ENCODE measurements at places on chromosomes 5 and 9. TPM values are rescaled to one million over a fixed set of nuclear protein-coding genes. Genes with fewer than 3 reads are reported as not detected.

The OBP2B gene
- not detected for polyA plus RNA-seq

- DNase-seq, result no peak
Measured at GRCh38 chr5:125551246-125551645, 804.8 kb upstream of the ZNF608 start.

- peak; percentile 10 for DNase-seq
Measured at GRCh38 chr5:170863646-170864045, 1.8 kb downstream of the RANBP17 start.

- peak; percentile 84 for DNase-seq
Measured at GRCh38 chr5:177366528-177367322, 9.0 kb downstream of the RGS14 start.

DNA sequence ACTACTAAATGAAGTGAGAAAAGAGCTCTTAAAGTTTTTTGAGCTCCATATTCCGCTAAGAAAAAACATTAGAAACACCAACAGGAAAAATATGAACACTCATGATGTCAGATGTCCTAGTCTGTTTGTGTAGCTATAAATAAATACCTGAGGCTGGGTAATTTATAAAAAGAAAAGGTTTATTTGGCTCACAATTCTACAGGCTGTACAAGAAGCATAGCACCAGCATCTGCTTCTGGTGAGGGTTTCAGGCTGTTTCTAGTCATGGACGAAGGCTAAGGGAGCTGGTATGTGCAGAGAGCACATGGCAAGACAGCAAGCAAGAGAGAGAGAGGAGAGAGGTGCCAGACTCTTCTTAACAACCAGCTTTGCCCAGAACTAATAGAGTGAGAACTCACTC is 186.2 kb downstream of the PLK2 start:
- no peak for DNase-seq

GRCh38 chr9:85676790-85677189 is 65.0 kb downstream of the AGTPBP1 start:
- DNase-seq, result no peak

- DNase-seq, result peak; percentile 83
Measured at GRCh38 chr9:131608493-131609037, 63.2 kb downstream of the PRRT1B start.

GRCh38 chr5:64612344-64612961 is 77.8 kb upstream of the SHISAL2B start:
- DNase-seq, result peak; percentile 74

- no peak for DNase-seq
Measured at GRCh38 chr9:69496846-69497450, 171.9 kb downstream of the ENTREP1 start.

GRCh38 chr9:129934780-129935179 is 99.5 kb downstream of the USP20 start:
- DNase-seq, result no peak

- DNase-seq, result no peak
Measured at GRCh38 chr5:66843065-66843464, 246.9 kb downstream of the MAST4 start.

GRCh38 chr9:126673689-126674364 is 60.1 kb downstream of the LMX1B start:
- no peak for DNase-seq

DNA sequence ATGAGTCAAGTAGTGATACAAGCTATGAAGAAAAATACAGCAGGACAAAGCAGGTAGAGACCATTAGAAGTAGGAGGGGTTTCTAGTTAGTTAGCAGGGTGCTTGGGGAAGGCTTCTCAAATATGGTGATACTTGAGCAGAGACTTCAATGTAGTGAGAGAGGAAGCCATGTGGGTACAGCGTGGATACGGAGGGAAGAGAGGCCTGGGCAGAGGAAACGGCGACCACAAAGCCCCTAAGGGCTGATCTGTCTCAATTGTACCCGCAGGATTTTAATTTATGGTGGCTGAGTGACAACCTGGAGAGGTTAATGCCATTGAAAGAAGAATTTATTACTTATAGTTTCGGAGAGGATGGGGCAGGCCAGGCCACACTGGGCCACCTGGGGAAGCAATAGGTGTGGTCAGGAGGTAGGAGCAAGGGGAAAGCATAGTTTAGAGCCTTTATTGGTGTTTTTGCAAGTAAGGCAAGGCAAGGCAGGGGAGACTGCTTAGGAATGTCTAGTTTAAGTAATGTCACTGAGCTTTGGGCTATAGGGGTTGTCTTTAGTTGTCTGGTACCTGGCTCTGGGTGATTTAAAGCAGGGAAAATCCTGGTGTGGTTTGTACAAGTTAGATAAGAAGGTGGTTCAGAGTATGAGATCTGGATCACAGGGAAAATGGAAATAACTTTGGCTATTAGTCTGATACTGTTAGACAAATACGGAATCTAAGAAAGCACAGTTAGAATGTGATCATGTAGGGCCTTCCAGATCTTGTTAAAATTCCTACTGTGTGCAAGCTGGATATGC is 42.6 kb downstream of the GCNT4 start:
- DNase-seq, result no peak

The SH3TC2 gene
- 1.4 TPM for polyA plus RNA-seq

GRCh38 chr5:27705661-27706060 is 667.3 kb upstream of the CDH9 start:
- no peak for DNase-seq

GRCh38 chr5:172758077-172758833 is 12.7 kb downstream of the DUSP1 start:
- no peak for DNase-seq

GRCh38 chr5:4995014-4995413 is 145.1 kb upstream of the ADAMTS16 start:
- no peak for DNase-seq

The ALDH7A1 gene
- 121 TPM for polyA plus RNA-seq

DNA sequence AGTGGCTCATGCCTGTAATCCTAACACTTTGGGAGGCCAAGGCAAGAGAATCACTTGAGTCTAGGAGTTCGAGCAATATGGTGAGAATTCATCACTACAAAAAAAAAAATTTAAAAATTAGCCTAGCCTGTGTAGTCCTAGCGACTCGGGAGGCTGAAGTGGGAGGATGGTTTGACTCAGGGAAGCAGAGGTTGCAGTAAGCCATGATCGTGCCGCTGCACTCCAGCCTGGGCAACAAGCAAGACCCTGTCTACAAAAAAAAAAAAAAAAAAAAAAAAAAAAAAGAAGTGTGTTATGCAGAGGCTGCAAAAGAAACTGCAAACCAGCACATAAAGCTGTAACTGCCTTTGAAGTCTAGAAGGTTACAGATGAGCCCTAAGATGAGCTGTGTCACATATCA is 116.9 kb upstream of the SLC1A3 start:
- no peak for DNase-seq

DNA sequence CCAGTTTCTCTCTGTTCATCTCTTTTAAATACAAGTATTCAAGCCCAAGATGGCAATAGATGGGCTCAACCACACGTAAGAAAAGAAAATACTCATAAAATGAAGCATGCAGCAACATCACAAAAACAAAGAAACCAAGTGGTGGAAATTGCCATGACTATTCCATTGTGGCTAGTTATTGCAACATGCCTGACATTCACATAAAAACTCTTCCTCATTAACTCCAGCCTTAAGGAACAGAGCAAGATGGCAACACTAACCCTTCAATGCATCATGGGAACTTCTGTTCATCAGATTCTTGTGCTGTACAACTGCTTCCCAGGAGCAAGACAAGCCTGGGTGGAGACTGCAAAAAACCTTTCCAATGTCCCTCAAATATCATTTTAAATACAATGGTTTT is 1.4 kb upstream of the GLIS3 start:
- DNase-seq, result no peak

The EGFL7 gene
- 60.3 TPM for polyA plus RNA-seq

- no peak for DNase-seq
Measured at GRCh38 chr5:15574806-15575325, 74.9 kb downstream of the FBXL7 start.

- no peak for DNase-seq
Measured at GRCh38 chr5:42547141-42547540, 123.9 kb downstream of the GHR start.

DNA sequence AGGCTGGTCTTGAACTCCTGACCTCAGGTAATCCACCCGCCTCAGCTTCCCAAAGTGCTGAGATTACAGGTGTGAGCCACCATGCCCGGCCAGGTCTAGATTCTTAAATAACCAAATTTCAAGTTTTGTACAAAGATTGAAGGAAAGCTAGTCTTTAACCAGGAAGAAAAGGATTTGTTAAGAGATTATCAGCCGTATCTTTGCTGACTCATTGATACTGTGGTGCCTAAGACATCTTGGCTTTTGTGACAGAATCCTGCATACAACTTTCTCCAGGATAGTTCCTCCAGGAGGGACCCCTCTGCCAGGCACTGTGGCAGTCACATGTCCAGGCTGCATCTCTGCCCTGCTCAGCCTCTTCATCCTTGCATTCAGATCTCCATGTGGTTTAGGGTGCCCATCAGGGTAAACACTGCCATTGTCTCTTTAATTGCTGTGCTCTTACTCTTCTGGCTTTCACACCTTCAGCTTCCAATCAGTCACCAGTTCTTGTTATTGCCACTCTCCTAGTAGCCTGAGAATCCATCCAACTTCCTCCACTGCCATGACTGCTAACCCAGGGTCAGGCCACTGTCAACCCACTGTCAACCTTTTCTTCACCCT is 10.0 kb downstream of the MAP3K1 start:
- no peak for DNase-seq

DNA sequence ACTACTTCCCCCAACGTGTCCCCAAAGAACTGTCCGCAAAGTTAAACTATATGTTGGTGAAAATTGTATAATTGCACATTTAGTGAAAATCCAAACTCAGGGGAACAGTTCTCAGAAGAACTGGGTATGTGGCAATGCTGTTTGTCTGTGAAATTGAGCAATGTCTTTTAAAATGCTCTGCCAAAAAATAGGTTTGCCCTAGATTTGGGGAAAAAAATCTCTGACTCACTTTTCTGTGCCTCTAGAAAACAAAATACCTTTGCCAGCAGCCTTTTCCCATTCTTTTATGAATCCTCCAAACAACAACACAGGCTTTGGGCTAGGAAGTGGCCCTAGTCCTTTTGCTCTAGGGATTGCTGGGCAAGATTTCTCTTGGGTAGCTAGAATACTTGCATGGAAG is 37.4 kb upstream of the ZNF608 start:
- DNase-seq, result no peak

The SMIM32 gene
- 0.25 TPM for polyA plus RNA-seq

The ASPN gene
- 9.0 TPM for polyA plus RNA-seq

DNA sequence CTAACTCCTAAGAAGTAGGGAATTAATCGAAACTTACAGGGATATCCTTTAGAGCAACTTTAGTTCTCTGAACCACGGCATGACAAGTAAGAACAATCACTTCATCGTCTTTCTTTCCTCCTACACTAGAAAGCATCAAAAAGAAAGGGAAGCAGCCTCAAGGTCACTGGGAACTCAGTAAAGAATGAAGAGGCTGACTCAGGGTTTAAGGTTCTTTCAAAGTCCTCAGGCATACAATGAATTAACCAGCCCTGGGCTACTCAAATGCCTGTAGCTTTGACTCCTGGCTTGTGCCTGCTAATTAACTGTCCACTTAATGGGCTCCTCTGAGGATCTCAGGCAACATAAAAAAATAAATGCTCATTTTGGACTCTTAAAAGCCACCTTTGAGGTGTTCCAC is 102.0 kb downstream of the TRIM32 start:
- no peak for DNase-seq
